ENCODE measurements at places on chromosomes 5 and 9.

DNA sequence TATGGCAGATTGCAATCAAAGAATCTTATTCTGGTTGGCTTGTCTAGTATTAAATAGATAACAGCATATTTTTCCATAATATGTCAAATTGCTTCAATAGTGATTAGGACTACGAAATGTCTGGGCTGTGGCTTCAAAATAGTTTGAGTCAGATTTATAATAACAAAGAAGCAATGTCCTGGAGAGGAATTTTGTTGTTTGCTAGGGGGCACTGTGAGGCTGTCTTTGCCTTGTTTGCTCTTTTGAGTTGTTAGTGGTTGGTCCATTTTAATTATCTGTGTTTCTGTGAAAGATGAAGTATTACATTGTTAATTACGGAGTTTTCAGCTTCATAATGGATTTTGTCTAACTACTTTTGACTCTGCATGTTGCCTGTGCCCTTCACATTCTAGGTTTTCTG, 713.6 kb downstream of the TLE4 start:
- DNase-seq, result peak; percentile 21

- DNase-seq, result no peak
Observed at GRCh38 chr5:50709471-50709870, 43.0 kb downstream of the PARP8 start.

GRCh38 chr9:75132244-75132643, 43.9 kb downstream of the OSTF1 start:
- no peak for DNase-seq

GRCh38 chr9:137310189-137311052, 8.3 kb upstream of the NRARP start:
- no peak for DNase-seq

GRCh38 chr5:180648658-180649296, 623 bp downstream of the FLT4 start:
- DNase-seq, result no peak

GRCh38 chr9:126295516-126295915, 31.1 kb upstream of the MVB12B start:
- DNase-seq, result no peak

DNA sequence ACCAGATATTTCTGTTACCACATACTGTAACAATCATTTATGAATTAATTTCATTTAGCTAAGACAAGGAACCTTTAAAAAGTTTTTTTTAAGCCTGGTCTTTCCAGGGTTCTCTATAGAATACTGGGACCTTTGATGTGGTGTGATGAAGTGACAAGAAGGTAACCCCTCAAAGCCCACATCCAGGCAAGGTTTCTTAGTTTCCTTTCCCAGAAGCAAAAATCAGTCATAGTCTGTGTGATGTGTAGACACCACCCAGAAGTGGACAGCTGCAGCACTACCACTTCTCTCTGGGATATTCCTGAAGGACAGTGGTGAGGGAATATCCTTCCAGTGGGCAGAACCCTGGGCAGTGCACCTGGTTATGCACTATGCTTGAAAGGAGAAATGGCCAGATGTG, 115.6 kb downstream of the TTC39B start:
- no peak for DNase-seq

DNA sequence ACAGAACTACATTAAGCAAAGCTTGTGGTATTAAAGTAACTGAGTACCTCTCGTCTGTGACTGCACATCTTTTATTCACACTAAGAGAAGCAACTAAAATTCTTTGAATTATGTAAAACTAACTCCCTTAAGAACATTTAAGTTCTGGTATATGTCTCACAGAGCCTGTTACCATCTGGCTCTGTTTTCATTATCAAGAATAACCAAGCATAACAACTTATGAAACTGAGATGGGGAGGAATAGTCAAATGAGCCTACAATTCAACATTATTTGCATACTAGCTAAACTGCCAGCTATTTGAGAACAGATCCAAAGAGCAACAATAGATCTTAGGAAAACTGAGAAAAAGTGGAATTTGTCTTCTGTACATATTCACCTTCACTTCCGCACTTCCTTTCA, 25.3 kb upstream of the ISOC1 start:
- no peak for DNase-seq

GRCh38 chr5:33981408-33982162, 2.9 kb downstream of the SLC45A2 start:
- no peak for DNase-seq

DNA sequence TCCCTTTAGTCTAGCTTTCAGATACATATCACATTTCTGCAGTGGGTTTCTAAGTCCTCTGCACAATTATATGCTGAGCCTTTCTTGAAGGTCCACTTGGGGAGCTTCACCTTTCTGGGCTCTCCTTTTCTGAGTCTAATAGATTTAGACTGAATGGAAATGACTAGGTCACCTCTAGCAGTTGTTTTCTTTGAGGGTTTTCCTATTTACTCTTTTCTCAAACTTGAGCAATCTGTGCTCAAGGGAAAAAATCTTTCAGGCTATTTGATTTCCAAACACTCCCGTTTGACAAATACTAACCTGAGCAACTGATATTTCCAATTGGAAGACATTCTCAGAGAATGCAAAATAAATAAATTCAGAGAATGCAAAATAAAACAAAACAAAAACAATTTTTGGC, 39.0 kb downstream of the ISOC1 start:
- no peak for DNase-seq

- DNase-seq, result no peak
Observed at GRCh38 chr9:129702589-129703520, 37.4 kb downstream of the PRRX2 start.

GRCh38 chr5:139746691-139747582, 48.7 kb upstream of the PSD2 start:
- peak; percentile 94 for DNase-seq

- no peak for DNase-seq
Observed at GRCh38 chr9:6852243-6852963, 94.6 kb downstream of the KDM4C start.

- DNase-seq, result peak; percentile 93
Observed at GRCh38 chr5:43066799-43067741, 27.0 kb upstream of the ANXA2R start.

DNA sequence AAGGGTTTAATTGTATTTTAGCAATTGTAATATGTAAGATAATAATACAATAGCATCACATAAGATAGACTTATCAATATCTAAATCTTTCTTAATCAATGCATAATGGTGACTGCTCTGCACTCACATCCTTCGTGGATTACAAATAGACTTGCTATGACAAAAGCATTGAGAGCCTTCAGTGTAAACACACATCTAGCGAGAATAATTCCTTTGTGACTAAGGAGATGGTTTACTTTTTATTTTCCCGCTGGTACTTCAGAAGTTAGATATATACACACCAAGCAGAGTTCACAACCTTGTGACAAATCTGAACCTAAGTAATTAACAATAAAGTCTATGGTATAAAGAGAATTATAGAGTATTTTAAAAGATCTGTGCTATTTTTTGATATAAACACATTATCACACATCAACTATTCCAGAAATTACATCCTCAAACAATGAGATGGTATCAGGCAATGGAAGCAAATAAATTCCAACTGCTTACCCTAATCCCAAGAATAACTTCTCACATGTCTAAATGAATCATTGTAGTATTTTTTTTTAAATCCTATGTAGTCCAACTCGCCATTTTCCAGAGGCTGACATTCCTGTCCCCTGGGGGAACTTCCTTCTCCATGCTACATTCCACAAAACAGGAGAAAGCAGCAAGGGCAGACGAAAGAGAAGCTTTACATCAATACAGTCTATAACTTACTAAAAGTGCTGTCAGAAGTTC, 51.2 kb downstream of the MAPKAP1 start:
- DNase-seq, result no peak

- no peak for DNase-seq
Observed at GRCh38 chr9:129276486-129277230, 98.6 kb upstream of the IER5L start.

DNA sequence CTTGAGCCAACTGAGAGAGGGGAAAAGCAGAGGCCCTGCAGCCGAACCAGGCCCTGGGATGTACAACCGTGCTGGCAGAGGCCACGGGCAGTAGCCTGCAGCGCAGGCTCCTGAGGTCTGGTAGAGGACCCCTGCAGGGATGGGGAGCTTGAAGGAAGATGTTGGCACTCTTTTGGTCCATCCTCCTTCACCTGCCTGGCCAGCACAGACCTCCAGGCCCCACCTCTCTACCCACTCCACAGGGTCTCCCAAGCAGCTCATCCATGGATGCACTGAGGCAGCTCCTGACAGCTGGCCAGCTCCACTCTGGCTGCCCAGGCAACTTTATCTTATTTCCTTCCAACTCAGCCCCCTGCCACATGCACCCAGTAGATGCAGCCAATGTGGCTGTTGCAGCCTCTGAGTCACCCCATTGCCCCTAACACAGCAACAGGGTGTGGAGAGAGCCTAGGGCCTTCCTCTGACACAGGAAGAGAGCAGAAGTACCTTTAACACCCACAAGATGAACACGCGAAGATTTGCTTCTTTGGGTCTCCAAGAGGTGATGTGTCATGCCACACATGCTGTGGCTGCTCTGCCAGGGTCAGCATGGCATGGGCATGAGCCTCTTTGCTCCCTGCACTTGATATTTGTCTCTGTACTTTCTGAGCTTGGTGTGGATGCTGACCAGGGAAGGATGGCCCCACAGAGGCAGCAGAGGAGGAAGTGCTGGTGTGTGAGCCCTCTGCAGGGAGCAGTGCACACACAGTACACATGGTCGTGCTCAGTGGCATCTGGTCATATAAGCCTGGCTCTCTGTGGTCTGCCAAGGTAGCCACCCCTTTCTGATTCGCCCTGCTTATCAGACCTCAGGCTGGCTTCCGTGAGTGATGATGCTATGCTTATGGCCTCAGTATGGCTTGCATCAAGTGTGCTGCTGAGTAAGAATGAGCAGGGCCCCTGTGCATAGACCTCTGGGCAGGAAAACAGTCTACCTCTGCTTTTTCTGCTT, 117.2 kb downstream of the NRG2 start:
- DNase-seq, result no peak

- DNase-seq, result no peak
Observed at GRCh38 chr9:133614056-133614455, 4.9 kb upstream of the FAM163B start.

GRCh38 chr9:123630233-123630632, 274.2 kb downstream of the CRB2 start:
- DNase-seq, result no peak

DNA sequence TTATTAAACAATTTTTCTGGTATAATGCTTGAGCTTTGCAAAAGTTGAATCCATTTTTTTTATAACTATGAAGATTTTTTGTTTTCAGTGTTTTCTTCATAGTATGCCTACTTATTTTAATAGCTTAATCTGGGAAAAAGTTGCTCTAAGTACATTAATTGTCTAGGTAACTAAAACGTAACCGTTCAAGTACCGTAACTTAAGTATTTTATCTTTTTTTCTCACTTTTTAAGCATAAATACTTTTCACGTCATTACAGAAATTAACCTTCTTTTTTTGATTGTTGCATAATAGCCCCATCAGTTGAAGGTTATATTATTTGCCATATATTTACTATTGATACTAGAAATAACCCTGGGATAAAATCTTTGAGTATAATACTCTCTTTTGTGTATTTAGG, 15.2 kb downstream of the TNPO1 start:
- no peak for DNase-seq

GRCh38 chr5:1262381-1262780, 32.5 kb downstream of the TERT start:
- DNase-seq, result no peak

- DNase-seq, result peak; percentile 1
Observed at GRCh38 chr9:107044872-107045271, 181.9 kb downstream of the ZNF462 start.

GRCh38 chr5:92353107-92354030, 970.3 kb upstream of the ARRDC3 start:
- DNase-seq, result no peak

DNA sequence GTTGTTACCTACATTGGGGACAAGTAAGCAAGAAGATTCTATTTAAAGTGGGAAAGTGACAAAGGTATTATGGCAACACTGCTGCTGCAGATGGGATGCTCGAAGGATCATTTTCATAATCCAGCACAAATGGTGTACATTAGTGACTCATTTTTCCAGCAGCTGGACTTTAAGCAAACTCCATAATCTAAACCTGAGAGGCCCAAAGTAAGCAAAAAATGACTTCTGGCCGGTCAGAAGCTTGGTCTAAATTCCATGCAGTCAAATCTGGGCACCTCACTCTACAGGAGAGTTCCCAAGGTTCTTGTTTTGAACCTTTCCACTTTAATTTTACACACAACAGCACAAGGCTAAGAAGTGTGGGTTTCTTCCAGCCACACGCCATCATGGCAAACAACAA, 43.6 kb upstream of the TRAF1 start:
- DNase-seq, result no peak

DNA sequence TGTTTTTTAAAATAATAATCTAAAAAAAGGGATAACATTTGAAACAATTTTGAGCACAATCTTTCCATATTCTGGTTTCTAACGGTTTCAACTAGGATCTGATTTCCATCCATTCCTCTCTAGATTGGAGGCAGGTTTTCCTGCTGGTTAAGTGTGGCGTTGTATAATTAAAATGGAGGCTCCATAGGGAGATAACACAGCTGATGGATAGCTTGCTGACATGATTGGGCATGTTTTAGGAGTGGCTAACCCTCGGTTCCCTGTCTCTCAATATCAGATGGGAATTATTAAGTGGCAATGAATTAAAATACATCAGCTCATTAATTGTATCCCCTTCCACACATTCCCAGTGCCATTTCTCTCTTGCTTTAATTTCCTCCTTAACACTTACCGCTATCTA, 209.0 kb downstream of the ALDH1A1 start:
- DNase-seq, result no peak

GRCh38 chr9:127689329-127690000, 17.3 kb upstream of the CFAP157 start:
- DNase-seq, result no peak

- no peak for DNase-seq
Observed at GRCh38 chr5:174223355-174223754, 177.8 kb downstream of the NSG2 start.

GRCh38 chr5:53031695-53032096, 42.5 kb downstream of the ITGA2 start:
- no peak for DNase-seq

- no peak for DNase-seq
Observed at GRCh38 chr5:150440948-150441812, 8.4 kb downstream of the RPS14 start.

- no peak for DNase-seq
Observed at GRCh38 chr5:156634301-156634700, 215.8 kb upstream of the PPP1R2B start.

- no peak for DNase-seq
Observed at GRCh38 chr9:132744881-132745755, 74.9 kb downstream of the GTF3C4 start.

GRCh38 chr5:87029951-87030350, 237.7 kb upstream of the RASA1 start:
- DNase-seq, result no peak

- DNase-seq, result no peak
Observed at GRCh38 chr5:93123127-93123526, 457.9 kb downstream of the NR2F1-AS1 start.

GRCh38 chr9:34500623-34501267, 22.0 kb downstream of the ENHO start:
- peak; percentile 70 for DNase-seq

GRCh38 chr9:114072184-114073140, 5.6 kb downstream of the AMBP start:
- peak; percentile 13 for DNase-seq

Measured in NCI-H1694 treated with DMSO at 0.1 percent for 48 hours (cell line).